ENCODE measurements at places on chromosomes 1 and 21.
A peak's percentile ranks its signal among the peaks of the same experiment; 100 is the strongest.

DNA sequence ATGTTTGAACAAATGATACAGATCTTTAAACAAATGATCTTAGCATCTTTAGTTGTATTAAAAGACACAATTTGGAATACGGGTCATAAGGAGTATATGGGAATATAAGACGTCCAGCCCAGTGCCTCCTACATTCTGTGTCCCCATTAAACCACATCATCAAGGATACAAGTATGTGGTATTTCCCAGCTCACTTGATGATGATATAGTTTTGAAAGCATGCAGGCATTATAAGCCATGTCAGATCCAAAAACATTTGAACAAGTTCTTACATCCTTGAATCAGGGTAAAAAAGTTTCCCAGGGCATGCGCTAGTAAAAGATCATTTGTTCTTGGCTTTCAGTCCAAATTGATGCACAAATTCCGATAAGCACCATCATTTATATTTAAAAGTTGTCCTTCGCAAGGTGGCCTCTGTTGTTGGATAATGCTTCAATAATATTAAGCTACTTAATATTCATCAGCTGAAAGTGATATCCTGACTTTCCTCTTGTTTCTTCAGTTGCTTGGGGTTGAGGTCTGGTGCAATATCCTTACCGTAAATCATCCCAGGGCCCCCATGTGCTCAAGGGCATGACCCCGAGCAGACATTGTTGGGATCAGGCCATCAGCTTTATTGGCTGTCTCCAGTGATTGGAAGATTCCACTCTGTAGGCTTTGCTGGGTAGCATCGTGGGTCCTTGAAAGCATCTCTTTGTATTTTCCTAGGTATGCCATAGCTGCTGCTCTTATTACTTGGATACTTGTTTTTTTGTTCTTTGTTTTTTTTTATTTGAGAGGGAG, 61.8 kb downstream of the CENPF start:
- peak; percentile 37 for DNase-seq

- no peak for DNase-seq
Observed at GRCh38 chr1:96183928-96184327, 537.7 kb upstream of the PTBP2 start.

DNA sequence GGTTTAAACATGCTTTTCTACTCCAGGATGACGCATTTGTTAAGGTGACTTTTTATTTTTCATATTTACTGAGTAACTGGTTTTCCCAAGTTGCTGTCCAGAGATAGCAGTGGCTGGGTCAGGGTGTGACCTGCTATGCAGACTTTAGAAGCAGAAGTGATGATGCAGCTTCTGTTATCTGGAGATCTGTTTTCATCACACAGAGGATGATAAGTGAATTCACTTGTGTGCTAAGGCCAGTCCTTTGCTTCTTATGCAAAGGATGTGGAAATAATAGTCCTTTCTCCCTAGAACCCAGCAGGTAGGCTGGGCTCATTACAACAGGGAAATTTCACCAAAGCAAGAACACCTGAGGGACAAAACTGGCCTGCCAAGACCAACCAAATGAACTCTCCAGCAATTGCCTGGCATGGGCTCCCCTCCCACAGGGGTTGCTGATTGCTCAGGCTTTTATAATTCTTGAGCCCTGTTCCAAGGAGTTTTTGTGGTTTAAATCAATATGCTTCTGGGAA, 97.8 kb upstream of the LPGAT1 start:
- no peak for DNase-seq

GRCh38 chr1:178349801-178350200, 147.0 kb downstream of the CLEC20A start:
- DNase-seq = no peak

- peak; percentile 27 for DNase-seq
Observed at GRCh38 chr1:54971317-54971791, 9.1 kb upstream of the TMEM61 start.
